ENCODE measurements at places on chromosomes 5 and 9. TPM values are rescaled to one million over a fixed set of nuclear protein-coding genes. Genes with fewer than 3 reads are reported as not detected.

Gene NKD2
- 2.8 TPM for total RNA-seq

Gene IL5
- total RNA-seq = not detected

Gene DIMT1
- 17.8 TPM for total RNA-seq

Gene C9orf152
- total RNA-seq = not detected

Gene PCDHA9
- not detected for total RNA-seq

Gene FSTL4
- not detected for total RNA-seq

Gene PCDHB6
- total RNA-seq = 0.35 TPM

Gene PCDHGC4
- 3.0 TPM for total RNA-seq

Gene ADAMTSL1
- 0.56 TPM for total RNA-seq

Gene CTSV
- total RNA-seq = not detected

- no peak for DNase-seq
Observed at GRCh38 chr9:36939655-36940499, 94.2 kb downstream of the PAX5 start.

DNA sequence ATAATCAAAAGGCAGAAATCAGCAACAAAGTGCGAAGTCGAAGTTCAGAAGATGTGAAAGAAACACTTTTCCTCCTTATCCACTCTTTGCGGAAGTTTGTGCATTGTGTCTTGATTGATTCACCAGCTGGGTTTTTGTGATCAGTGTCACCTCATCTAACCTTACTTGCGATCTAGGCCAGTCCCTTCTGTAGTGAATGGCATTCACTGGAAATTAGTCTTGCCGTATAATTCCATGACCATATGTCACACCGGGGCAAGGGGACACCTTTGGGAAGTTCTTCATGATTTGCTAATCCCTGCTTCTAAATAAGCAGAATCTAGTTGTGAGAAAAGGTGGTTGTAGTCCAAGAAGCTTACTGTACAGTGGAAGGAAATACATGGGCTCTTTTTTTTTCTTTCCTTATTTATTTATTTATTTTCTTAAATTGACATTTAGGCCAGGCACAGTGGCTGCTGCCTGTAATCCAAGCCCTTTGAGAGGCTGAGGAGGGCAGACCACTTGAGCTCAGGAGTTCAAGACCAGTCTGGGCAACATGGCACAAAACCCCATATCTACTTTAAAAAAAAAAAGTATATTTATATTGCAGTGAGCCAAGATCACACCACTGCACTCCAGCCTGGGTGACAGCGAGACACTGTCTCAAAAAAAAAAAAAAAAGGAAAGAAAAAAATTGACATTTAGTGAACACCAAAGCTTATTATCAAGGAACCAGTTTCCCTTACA lies 7.8 kb downstream of the RAI14 start:
- no peak for DNase-seq

DNA sequence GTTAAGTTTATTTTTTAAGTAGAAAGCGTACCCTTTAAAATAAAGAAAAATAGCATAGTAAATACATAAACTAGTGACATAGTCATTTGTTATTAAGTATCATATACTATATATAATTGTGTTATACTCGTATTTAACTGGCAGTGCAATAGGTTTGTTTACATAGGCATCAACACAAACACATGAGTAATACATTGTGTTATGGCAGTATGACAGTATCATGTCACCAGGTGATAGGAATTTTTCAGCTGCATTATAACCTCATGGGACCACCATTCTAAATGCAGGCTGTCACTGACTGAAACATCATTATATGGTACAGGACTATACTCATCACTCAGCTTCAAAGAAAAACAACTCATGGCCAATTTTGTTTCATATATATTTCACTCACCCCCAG lies 8.4 kb upstream of the RIC1 start:
- no peak for DNase-seq

GRCh38 chr9:2859776-2860379 lies 16.0 kb upstream of the PUM3 start:
- peak; percentile 69 for DNase-seq

DNA sequence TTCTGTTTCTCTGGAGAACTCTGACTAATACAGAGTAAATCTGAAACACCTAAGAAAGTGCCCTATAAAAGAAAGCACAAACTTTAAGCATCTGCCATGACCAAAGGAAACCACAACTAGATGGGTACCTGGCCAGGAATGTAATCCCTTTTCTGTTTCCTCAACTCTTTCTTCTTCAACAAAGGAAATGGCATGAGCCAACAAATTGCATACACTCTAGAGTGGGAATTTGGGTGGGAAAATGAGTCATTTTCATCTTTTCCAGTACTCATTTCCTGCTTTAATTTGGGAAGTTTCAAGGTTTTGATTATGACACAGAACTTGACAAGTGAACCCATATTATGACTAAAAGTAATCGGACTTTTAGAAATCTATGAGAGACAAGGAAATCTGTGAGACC lies 349.2 kb upstream of the RORB start:
- DNase-seq = no peak

DNA sequence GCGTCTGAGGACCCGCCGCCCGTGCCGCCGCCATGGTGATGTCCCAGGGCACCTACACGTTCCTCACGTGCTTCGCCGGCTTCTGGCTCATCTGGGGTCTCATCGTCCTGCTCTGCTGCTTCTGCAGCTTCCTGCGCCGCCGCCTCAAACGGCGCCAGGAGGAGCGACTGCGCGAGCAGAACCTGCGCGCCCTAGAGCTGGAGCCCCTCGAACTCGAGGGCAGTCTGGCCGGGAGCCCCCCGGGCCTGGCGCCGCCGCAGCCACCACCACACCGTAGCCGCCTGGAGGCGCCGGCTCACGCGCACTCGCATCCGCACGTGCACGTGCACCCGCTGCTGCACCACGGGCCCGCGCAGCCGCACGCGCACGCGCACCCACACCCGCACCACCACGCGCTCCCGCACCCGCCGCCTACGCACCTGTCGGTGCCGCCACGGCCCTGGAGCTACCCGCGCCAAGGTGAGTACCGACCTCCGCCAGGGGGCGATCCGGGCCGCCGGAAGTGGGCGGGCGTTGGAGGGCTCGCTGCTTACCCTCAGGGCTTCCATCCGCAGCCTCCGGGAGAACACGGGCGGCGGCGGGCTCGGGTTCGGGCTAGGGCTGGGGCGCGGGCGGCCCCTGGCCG lies 8.5 kb downstream of the PRR7 start:
- DNase-seq = peak; percentile 88

DNA sequence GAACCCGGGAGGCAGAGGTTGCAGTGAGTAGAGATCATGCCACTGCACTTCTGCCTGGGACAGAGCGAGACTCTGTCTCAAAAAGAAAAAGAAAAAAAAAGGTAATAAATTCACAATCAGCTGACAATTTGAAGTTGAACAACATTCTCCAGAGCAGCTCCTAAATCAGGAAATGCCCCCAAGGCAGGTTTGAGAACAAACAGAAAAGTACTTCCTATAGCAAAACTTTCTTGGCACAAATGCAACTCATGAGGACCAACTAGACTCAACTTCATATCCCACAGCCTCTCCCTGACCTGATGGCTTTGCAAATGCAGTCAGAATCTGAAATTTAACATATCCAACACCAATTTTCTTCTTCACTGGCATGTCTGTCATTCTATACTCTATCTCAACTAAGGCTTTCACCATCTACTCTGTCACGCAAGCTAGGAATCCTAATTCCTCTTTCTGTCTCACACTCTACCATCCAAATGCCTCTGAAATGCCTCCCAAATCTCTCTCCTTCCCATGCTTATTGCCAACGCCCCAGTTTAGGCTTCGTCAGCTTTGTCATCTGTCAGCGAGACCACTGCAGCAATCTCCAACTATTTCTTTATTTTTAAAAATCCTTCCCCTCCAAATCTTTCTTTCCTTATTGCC lies 113.3 kb downstream of the MAPKAP1 start:
- no peak for DNase-seq

DNA sequence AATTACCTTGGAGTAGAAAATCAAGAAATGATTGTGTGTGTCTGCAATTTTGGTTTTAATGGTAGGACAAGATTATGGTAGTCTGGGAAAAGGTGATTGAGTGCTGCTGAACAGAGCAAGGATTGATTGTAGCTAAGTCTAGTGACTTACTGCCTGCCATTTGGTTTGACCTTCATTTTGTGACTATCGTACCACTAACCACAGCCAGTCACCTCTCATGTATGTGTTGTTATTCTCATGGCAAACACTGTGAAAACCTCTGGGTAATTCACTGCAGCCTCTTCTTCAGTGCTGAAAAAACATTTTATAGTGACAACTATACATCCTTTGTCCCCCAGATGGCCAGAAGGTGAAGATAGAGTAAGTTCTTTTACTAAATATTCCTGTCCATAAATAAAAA lies 37.5 kb downstream of the CTNNA1 start:
- DNase-seq = no peak

DNA sequence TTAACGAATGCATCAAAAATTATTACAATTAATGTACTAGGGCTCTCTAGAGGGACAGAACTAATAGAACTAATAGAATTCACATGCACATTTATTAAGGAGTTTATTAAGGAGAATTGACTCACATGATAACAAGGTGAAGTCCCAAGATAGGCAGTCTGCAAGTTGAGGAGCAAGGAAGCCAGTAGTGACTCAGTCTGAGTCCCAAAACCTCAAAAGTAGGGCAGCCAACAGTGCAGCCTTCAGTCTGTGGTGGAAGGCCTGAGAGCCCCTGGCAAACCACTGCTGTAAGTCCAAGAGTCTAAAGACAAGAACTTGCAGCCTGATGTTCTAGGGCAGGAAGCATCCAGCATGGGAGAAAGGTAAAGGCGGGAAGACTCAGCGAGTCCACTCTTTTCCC lies 633.8 kb downstream of the SEMA5A start:
- no peak for DNase-seq

DNA sequence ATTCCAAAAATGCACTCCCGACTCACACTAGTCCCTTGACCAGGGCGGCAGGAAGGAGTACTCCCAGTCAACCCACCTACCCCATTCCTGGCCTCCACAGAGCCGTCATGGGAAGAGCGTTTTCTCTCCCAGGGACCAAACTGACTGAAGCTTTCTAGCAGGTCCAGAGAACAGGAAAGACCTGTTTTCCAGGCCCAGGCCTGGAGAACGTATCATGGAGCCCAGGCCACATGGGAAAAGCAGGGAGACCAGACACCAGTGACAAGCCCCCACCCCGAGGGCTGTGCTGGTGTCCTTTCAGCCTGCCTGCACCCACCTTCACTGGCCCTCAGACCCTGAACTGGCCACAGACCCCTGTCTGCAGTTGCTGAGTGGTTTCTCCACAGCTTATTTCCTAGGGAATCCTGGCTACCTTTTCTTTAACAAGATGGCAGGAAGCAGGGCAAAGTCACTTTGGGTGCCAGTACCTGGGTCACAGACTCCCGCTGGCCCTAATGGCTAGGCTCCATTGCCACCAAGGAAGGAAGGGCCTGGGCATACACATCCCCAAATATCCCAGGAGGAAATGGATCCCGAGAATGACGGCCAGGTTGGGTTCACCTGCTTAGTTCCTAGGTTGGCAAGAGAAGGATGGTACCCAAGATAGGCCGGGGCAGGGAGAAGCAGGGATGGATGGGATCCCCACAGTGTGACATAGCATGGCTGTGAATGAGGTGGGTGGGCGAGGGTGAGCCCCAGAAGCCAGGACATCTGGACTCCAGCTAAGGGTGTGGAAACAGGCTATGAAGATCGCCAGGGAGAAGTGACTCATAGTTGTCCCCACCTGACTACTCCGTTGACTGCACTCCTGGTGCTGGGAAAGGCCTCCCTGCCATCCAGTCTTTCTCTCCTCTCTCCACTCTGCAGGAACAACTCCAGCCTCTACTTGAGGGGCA lies 12.2 kb downstream of the CCNI2 start:
- peak; percentile 17 for DNase-seq

GRCh38 chr9:76203373-76203772 lies 190.9 kb downstream of the RFK start:
- peak; percentile 49 for DNase-seq

- no peak for DNase-seq
Observed at GRCh38 chr5:65041296-65042158, 272.8 kb downstream of the CWC27 start.

DNA sequence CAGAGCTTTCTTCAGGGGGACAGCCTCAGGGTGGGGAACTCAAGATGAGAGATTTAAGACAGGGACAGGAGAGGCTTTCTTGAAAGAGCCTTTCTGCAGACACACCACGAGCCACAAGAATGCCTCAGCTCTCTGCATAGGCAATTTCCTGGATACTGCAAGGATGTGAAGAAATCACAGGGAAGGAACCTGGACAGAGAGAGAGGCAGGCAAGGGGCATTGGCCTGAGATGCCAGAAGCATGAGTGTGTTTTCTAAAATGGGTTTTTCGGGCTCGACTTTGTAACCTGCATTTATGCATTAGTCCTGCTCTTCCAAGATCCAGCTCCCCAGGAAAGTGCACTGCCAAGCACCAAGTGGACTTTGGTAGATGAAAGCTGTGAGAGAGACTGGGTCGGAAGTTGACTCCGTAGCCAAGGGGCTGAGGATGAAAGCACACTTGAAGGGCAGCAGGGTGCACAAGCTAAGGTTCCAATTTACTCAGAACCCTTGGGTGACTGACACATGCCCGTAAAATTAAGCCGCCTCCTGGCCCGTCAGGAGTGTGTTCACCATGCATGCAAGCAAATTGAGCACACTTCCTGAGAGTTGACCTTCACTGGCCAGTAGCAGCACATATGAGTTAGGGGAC lies 90.9 kb downstream of the CFAP90 start:
- DNase-seq = no peak

GRCh38 chr5:154211641-154212390 lies 21.3 kb downstream of the GALNT10 start:
- DNase-seq = no peak

DNA sequence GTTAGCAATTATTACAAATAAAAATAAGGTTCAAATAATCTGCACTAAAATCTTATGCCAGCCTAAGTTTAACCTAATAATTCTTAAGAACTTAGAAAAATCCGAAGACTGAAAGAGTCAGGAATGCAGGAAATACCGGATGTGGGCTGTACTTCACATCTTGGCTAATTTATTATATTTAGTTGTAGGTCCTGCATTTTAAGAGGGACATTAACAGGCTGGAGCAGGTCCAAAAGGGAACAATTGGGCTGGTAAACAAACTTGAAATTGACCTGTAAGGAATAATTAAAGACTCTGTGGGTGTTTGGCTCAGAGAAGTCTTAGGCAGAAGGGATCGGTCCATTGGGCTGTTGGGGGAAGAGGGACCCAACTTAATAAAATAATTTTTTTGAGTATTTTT lies 18.4 kb downstream of the GLRA1 start:
- no peak for DNase-seq

DNA sequence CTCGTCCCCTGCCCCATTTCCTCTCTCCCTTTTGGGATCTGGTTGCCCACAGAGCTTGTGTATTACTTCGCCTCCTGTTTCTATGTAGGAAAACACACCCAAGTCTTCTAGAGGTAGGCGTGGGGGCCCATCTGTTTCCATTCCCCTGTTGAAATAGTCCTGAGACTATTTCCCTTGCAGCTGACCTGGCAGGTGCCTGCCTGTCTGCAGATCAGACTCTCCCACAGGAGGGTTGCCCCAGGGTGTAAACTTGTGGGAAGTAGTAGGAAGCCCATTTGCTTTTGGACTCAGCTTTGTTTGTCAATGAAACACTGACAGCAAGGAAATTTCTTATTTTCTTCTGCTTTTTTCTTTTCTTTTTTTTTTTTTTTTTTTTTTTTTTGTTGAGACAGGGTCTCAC lies 16.3 kb upstream of the GARNL3 start:
- no peak for DNase-seq

GRCh38 chr9:99811172-99811571 lies 10.5 kb upstream of the NR4A3 start:
- DNase-seq = no peak

- DNase-seq = no peak
Observed at GRCh38 chr9:114895521-114895991, 34.8 kb downstream of the TNFSF8 start.

Data from Right ventricle myocardium superior (tissue), 1 donor.